Femur (tissue), 1 donor: ENCODE measurements at places on chromosomes 3 and 15.

DNA sequence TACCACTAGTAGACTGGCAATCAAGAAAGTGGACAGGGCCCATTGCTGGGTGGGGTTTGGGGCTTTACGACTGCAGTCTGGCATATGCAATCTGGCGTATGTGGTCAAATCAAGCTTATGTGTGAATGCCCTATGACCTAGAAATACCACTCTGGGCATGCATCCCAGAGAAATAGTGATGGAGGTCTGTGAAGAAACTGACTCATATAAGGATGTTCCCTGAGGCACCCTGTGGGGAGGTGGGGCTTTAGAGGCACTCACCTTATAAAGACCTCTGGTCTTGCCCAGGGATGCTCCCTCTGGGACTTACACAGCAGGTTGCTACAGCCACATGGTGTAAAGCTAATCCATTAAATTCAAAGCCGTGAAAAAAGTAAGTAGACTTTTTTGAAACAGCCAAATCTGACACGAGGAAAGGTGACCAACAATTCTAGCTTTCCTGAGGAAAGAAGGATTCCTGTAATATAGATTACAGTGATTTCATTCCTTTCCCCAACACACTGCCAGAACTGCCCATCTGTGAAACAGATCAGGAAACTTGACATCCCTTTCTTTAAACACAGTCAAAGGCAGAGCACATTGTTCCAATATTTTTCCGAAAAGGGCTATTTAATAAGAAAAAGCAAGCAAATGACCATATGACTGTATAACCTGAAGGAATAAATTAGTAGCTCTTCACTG, 13.6 kb downstream of the RARRES1 start:
- DNase-seq = peak; percentile 56

GRCh38 chr3:9101286-9101685, 138.0 kb upstream of the RAD18 start:
- peak; percentile 24 for DNase-seq

GRCh38 chr15:52567871-52568600, 794 bp downstream of the ARPP19 start:
- DNase-seq = peak; percentile 61

GRCh38 chr3:122681284-122681973, 790 bp downstream of the PARP14 start:
- DNase-seq = no peak

DNA sequence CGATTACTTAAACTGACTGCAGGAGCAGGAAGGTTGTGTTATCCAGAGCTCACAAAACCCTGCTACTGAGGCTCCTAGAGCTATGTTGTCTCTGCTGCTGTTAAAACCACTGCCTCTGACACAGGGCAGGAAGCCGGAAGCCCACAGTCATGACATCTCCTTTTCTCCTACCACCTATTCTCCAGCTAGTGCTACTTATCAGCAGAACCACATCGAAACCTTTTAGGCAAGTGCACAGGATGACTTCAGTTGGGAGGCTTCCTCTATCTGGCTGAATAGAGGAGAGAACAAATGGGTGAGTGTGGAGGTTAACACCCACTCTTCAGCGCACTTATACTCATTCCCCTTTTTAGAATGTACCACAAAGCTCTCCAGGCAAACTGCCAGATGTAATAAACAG, 638.0 kb downstream of the OTOL1 start:
- no peak for DNase-seq

GRCh38 chr3:31876331-31876730, 104.7 kb downstream of the OSBPL10 start:
- DNase-seq = no peak

DNA sequence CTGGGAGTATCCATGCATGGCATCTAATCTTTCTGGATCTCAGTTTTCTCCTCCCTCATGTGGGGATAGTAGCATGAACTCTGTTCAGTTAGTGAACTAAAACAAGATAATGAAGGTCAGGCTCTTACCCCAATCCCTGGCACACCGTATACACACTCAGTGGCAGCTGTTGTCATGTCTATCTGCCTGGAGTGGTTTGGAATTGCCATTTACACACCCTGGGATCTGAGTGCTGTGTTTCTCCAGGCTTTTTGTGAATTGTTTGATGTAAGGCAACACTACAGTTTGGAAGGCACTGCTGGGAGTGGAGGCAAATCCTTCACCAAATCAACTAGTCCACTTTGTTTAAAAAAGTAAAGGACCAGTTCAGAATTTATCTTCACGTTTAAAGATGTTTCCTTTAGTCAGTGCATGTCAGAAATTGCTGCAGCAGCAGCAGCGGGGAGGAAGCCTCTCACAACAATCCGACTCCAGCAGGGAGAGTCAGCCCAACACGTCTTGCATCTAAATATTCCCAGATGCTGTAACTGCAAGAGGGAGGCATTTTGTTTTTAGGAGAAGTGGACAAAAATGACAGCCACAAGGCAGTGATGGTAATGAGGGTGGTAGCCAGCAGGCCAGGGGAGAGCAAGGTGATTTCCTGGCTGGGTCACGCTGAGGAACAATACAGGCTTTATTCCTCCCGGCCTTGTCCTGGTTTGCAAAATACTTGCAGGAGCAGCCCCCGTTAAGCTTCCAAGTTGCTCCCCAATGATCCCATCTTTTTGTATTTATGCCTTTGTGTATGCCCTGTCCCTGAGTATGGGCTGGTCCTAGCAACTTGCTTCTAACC, 128.5 kb upstream of the LRIG1 start:
- no peak for DNase-seq

GRCh38 chr3:67362686-67363085, 291.7 kb downstream of the SUCLG2 start:
- DNase-seq = no peak

DNA sequence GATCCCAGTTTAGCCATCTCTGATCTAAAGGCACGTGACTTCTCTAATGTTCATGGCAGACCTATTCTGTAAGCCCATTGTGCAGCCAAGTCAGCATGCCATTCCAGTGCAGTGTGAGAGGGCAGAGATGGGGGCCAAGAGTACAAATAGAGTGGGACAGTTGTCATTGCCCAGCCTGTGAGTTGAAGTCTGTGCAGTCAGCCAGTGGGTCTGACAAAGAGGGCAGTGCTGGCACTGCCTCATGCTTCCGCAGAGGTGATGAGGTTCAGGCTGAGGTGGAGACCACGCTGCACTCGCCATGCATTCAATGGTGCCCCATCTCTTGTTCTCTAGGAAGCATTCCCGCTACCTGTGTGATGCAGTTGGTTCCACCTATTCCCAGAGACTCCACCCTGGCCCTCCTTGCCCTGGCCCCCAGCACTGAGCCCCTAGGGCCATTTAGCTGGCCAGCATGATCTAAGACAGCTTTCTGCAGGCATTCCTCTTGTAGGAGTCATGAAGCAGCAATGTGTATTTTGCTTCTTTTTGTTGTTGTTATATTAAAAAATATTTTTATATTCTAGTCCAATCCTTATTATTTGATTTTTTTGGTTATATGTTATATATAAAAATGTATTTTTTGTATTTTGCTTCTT, 3.7 kb downstream of the MRAS start:
- DNase-seq = peak; percentile 7

DNA sequence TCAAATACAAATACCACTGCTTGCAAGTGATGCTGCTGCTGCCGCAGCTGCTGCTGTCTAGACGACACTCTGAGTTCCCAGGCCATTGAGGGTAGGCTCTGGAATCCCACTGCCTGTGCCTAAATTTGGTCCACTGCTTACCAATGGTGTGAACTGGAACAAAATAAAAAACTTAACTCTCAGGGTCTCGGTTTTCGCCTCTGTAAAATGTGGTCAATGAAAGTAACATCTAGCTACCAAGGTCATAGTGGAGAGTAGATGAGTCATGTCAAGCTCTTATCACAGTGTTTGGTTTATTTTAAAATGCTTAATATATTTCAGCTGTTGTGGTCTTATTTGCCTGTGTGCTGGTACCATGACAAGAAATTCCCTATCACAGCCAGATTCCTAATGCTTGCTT, 299.3 kb downstream of the CLSTN2 start:
- no peak for DNase-seq

DNA sequence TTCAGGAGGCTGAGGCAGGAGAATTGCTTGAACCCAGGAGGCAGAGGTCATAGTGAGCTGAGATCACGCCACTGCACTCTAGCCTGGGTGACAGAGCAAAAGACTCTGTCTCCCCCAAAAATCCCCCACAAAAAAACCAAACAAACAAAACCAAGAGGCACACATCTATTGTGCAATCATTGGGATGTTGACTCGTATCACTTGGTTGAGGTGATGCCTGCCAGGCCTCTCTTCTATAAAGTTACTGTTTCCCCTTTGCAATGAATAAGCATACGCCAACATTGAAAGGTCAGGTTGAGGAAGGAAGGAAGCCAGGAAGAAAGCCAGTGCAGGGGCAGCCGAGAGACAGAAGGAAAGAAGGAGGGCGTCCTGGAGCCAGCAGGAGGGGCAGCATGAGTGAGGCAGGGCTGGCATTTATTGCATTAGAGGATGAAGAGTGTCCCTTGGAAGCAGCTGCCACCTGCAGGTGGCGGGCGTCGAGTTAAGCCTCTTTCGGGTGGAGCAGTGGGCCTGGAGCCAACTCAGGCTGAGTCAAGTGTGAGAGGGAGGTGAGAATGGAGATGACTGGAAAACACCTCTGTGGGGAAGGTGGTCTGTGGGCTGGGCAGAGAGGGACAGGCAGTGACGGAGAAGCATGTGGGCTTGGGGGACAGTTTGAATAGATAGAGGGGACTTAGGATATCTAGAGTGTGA, 8.3 kb upstream of the CSPG4 start:
- DNase-seq = peak; percentile 73

DNA sequence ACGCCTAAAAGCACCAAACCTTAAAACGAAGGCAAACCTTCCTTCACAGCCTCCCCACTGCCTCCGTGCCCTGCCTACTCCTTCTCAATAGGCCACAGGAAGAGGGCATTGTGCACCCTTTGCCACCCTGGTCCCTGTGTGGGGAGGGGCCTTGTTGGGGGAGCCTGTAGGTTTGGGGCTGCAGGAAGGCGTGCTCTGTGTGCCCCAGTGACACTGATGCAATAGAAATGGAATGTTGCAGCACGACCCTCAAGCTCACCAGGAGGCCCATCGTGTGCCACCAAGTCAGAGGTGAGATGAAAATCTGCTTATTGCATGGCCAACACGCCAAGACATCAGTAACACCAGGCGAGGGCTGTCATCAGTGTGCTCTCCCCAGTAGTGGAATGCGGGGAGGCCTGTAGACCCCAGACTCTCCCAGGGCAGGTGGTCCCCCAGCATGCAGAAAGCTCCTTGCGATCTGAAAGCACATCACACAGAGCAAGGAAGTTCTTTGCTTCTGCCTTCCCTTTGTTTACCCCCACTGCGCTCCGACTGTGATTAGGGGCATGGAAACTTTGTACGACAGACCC, 86.2 kb downstream of the ASB7 start:
- DNase-seq = no peak
